NCI-H460 (cell line): ENCODE measurements at places on chromosomes 2 and 18. TPM values are rescaled to one million over a fixed set of nuclear protein-coding genes. Genes with fewer than 3 reads are reported as not detected.

Gene CUL3
- total RNA-seq = 66.2 and 81.3 TPM in 2 replicates

Gene FOXI3
- not detected in 2 replicates for total RNA-seq

Gene HOXD12
- total RNA-seq = 0.20 TPM in 1 of 2 replicates, not detected in the other

Gene TUBA3E
- total RNA-seq = not detected in 2 replicates

Gene GPR148
- not detected in 2 replicates for total RNA-seq

Gene FAHD2B
- 27.4 and 27.8 TPM in 2 replicates for total RNA-seq

Gene ZSWIM2
- not detected in 2 replicates for total RNA-seq

Gene MYO5B
- total RNA-seq = 25.0 and 26.2 TPM in 2 replicates

Gene SPDYA
- 0.23 and 0.30 TPM in 2 replicates for total RNA-seq

Gene BBS5
- 5.4 and 6.2 TPM in 2 replicates for total RNA-seq

Gene MFF
- total RNA-seq = 785 and 851 TPM in 2 replicates

Gene CCDC150
- total RNA-seq = 7.9 and 14.6 TPM in 2 replicates

Gene PLGLB1
- total RNA-seq = 0.92 TPM in 1 of 2 replicates, not detected in the other

Gene DPYSL5
- total RNA-seq = 0.02 TPM in 1 of 2 replicates, not detected in the other

Gene KCNG2
- total RNA-seq = 5.2 and 6.0 TPM in 2 replicates
